ENCODE measurements at places on chromosomes 16 and 17.
A peak's percentile ranks its signal among the peaks of the same experiment; 100 is the strongest.

DNA sequence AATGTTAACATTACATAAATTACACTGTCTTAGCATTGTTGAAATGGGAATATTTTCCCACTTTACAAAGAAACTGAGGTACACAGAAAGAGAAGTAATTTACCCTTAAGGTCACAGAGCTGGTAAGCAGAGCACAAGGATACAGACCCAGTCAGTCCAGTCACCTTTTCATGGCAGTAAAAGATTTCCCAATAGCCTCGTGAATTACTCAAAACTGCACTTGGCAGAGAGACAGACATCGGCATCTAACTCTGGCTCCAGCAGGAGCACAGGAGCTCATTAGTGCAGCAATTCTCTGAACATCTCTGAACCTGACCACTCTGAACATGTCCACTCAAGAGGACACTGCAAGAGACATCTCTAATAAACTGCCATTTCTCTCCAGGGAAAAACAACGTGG is 3.1 kb downstream of the TEX2 start:
- no peak for DNase-seq

DNA sequence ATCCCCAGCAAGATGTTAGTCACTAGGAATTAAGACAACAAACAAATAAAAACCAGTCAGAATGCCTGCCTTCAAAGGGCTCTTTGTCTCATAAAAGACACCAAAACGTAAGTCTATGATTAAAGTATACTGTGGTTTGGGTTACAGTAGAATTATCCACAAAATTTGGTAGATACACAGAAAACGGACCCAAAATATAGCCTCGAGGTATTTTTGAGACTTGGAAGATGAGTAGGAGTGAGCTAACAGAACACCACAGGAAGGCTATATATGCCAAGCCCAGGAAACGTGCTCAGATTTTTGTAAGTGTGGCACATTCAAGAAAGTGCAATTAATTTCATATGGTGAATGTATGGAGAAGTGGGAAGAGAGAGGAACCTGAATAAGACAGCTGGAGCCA is 831.4 kb downstream of the CDH11 start:
- no peak for DNase-seq

DNA sequence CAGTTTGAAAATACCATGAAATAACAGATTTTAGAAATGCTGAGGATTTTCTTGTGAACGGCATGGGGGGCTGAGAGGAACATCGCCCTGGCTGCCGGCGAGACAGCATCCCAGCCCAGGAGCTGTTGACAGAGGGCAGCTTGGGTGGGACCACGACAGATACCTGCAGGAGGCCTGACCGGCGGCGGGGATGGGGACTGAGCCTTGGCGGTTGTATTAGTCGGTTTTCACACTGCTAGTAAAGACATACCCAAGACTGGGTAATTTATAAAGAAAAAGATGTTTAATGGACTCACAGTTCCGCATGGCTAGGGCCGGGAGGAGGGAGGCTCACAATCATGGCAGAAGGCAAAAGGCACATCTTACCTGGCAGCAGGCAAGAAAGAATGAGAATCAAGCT is 82.3 kb upstream of the DNAH17 start:
- DNase-seq = no peak

GRCh38 chr16:15766918-15767317 is 89.9 kb downstream of the MYH11 start:
- DNase-seq = no peak

- no peak for DNase-seq
Observed at GRCh38 chr17:72967977-72968585, 124.4 kb downstream of the SLC39A11 start.

DNA sequence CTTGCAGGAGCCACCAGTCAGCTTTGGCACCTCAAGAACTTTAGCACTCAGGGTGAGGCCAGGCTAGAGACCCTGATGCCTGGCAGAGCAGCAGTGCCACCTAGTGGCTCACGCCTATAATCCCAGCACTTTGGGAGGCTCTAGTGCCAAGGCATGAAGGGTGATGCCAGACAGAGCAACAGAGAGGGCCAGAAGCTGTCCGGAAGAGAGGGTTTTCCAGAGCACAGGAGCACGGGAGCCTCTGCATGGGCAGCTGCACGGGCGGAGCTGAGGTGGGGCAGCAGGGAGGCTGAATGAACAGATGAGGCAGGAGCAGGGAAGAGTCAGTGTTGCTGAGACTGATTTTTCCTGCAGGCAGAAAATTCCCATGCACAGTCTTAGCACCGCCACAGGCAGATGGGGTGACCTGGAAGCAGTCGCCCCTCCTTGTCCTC is 38.9 kb downstream of the MYH3 start:
- peak; percentile 80 for DNase-seq

GRCh38 chr16:50996830-50997186 is 154.3 kb downstream of the SALL1 start:
- DNase-seq = no peak

All from GM10248 (cell line).